ENCODE measurements at places on chromosomes 5 and 9. TPM values are rescaled to one million over a fixed set of nuclear protein-coding genes. Genes with fewer than 3 reads are reported as not detected.

DNA sequence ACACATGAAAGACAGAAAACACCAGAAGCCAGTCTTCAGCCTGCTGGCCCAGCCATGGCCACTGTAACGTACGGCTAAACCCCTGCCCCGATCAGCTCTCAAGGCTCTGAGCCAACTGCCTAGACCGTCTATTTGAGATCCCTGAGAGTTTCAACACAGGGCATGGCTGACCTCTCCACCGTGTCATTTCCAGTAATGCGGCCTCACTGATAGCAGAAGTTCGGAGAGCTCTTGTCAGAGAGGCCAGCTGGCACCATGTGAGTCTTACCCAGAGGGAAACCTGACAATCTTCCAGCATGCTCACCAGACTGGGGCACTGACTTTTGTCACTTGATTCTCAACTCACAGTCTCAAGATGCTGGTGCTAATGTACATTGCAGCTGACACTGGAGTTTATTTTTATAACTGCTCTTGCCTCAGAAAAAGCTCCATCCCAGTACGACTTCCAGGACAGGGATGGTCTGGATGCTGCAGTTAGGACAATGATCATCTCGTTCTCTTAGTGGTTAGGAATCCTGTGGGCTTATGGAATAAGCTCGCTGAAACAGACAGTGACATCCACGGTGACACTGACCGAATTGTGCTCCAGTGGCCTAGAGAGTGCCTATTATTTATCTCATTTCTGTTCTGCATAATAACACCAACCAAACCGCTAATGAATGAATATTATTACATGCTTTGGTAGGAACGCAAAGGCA lies 372.7 kb downstream of the ICE1 start:
- DNase-seq: no peak

DNA sequence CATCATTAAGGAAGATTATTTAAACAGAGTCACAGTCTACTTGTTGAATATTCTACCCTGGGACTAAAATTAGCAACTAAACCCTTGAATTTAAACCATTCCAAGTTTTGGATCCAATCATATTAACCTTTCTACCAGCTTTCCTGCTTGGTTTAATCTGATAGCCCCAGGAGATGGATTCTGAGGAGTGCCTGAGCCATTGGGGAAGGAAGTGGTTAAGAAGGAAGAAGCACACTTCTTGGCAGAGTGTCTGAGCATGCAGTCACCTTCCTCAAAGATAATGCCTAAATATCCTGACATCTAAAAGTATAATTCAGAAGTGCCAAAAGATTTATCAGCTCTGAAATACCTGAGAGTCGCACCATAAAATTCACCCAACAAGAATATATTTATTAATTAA lies 74.1 kb upstream of the SNCAIP start:
- no peak for DNase-seq

Gene CCL27
- total RNA-seq: 0.70 TPM

Gene SPINK6
- total RNA-seq: not detected

DNA sequence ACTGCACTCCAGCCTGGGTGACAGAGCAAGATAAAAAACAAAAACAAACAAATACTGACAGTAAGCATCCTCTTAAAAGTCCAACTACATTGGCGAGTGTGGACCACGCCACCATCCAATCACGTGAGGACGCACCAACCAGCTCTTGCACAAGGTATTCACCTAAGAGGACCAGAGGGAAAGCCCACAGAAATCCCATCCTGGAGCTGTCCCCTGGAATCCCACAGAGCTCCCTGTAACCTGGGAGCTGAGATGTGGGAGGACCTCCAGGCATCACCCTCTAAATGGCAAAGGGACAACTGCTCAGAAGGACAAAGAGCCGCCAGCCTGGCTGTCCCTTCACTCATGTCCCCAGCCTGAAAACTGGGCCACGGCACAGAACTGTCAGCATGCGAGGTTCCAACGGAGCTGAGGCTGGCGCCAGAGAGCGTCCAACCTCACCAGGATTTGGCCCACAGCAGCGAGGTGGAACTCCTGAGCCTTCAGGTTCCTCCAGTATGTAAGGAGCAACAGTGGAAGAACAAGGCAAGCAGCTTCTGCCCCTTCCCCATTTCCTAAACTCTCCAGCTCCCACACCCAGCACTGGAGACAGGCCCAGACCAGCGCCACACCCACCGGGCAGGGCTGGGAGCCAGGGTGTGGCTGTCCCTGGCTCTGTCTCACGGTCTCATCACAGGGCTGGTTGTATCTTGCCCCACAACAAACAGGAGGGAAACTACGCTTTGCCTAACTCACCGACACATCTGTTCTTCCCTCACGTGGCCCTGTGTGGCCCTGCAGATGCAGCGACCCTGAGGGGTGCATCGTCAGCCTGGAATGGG lies 15.2 kb downstream of the IPPK start:
- DNase-seq: peak; percentile 73

- no peak for DNase-seq
Observed at GRCh38 chr5:64180661-64181343, 15.2 kb downstream of the RNF180 start.

Gene ADAMTS12
- 1.4 TPM for total RNA-seq

DNA sequence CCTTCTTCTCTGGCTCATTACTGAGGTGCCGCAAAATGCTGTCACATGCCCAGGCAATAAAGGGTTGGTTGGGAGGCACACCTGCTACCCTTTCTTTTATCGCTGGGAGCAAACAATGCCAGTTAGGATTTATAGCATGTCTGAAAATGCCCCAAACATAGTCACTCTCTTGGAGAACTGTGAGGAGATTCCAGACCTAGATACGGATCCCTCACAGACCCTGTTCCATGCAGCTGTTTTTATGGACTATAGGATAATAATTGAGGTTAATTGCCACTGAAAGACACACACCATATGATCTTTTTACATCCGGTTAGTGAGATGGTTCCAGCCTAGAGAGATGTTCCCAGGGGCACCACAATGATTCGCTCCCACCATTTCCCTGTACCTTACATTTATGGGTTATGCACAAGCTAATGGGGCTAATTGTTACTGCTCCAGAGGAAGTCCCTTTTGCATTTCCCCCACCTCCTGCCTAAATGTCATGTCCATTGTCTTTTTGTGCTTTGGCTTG lies 318.1 kb downstream of the PIK3R1 start:
- DNase-seq: no peak

GRCh38 chr5:135423146-135423845 lies 23.9 kb downstream of the DCANP1 start:
- DNase-seq: no peak

DNA sequence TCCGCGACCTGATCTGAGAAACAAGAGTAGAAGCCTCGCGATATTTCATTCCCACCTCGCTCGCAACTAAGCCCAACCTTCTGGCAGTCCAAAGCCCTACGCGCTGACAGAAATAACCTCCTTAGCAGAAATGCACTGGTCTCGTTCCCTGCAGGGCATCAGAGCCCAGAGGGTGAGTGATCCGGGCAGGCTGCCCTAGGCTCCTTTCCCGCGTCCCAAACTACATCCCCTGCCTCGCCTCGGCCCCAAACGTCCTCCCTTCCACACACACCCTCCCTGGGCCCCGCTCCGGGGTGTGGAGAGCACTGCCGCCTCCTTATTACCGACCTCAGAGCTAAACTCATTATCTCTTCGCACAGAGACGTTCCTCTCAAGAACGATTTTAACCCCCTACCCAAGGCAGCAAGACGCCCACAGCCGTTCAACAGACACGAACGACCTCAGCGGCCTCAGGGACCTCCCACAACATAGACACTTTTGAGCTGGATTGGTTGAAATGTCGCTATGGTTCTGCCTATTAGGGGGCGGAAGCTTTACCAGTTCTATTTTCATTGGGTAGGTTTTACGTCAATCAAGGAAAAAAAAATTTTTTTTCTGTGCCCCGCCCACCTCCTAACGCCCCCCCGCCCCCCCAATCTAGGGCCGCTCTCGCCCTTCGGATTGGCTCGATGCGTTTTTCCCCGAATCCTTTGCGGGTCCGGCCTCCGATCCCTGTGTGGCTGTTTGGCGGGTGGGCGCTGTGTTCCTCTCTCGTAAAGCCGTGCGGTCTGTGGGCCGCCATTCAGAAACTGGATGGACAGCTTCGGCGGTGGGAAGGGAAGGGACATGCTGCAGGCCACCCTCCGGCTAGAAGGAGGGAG lies at the start of gene CETN3:
Gene CETN3, minus strand, starts transcription at position 439 of the 860 bp plus-strand sequence. Its CDS starts 95 bp downstream, at position 344.
- DNase-seq: peak; percentile 96

GRCh38 chr9:115401756-115402327 lies 283.9 kb upstream of the TNC start:
- no peak for DNase-seq

Gene NRG2
- total RNA-seq: 7.3 TPM

Gene LCN2
- 20.3 TPM for total RNA-seq

- DNase-seq: no peak
Observed at GRCh38 chr9:94971378-94972131, 245.1 kb downstream of the AOPEP start.

Gene DENND4C
- total RNA-seq: 57.9 TPM

GRCh38 chr9:71519098-71519696 lies 249.1 kb downstream of the CEMIP2 start:
- no peak for DNase-seq

DNA sequence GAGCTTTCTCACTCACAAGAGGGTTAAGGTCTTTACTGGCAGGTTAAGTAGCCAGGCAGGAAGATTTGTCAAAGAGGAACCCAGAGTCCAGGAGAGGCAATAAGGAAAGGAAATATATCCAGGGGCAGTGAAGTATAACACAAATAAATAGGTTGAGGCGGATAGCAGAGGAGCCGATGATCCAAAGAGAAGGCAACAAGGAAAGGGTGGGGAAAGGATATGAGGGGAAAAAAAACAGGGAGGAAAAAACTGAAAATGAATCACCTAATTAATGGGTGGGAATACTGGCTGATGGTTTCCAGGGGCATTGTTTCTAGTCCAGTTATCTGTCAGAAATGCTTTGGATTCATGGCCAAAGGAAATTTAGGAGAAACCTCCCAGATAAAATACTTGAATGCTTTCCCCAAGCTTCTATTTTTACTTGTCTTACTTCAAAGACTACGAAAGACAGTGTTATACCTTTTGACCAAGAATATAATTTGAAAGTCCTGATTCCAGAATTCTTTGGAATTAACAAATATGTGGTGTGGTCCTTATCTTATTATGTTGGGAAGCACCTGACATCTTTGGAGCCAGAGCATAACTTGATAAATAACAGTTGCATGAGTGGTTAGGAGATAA lies 146.5 kb downstream of the AOPEP start:
- DNase-seq: no peak

DNA sequence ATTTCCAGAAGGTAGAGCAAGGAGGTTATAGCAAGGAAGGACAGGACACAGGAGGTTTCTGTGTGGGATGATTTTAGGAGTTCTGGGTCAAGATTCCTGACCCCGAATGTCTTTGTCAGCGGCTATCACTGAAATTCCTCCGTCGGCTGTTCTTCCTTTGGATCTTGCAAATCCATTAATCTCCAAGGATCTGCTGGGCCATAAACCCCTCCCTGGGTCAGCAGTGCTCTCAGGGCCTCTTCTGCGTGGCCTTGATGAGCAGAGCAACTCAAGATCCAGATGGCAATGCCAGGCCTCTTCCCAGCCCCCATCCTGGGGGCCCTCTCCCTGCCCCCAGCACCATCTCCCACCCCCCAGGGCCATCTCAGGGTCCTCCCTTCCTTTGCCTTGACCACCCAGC lies 16.3 kb upstream of the COL27A1 start:
- no peak for DNase-seq

DNA sequence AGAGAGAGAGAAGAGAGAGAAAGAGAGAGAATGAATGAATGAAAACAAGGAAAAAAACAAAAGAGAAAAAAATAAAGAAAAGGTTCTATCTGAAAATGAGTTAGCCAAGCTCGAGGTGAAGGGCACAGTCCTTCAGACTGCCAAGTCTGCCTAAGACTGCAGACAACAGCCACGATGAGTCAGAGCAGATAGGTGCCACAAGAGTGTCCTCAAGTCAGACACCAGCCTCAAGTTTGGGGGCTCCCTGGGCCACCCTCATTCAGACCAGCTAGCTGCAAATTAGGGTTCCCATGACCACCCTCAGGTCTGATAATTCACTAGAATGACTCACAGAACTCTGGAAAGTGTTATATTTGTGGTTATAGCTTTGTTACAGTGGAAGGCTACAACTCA lies 13.9 kb upstream of the HABP4 start:
- no peak for DNase-seq

GRCh38 chr9:32991897-32992594 lies 9.4 kb downstream of the APTX start:
- DNase-seq: no peak

Gene BARHL1
- not detected for total RNA-seq

Gene ADRB2
- total RNA-seq: 9.1 TPM

- DNase-seq: peak; percentile 79
Observed at GRCh38 chr5:54610197-54610944, 92.8 kb downstream of the SNX18 start.

DNA sequence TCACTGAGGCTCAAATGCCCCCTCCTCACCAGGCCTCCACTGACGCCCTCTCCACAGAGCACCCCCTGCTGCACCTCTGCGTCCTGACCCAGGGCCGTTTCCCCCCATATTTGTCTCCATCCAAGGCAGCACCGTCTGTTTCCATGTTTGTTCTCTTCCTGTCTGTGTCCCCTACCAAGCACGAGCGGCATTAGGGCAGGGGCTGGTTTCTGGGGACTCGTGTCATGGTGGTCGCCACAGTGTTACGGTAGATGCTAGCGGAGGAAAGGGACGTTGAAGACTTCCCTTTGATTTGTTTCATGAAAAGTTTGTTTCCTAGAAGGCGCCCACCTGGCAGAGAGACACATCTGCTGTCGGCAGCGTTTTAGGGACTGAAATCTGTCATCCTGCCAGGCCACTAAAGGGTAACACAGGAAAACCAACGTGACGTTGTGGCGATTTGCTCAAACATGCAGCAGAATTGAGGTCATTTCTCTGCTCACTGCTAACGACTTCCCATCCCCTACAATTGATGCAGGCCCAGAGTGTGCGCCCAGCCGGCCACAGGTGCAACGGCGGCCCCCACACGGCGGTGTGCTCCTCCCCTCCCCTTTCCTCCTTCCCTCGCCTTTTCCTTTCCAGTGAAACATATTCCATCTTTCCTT lies 79.3 kb upstream of the IRX4 start:
- DNase-seq: peak; percentile 36

Gene LMBRD2
- 11.5 TPM for total RNA-seq

- no peak for DNase-seq
Observed at GRCh38 chr9:122857815-122858214, 29.4 kb upstream of the PDCL start.

Gene TMEM252
- total RNA-seq: not detected

GRCh38 chr5:64166201-64166959 lies 737 bp downstream of the RNF180 start:
- peak; percentile 68 for DNase-seq

DNA sequence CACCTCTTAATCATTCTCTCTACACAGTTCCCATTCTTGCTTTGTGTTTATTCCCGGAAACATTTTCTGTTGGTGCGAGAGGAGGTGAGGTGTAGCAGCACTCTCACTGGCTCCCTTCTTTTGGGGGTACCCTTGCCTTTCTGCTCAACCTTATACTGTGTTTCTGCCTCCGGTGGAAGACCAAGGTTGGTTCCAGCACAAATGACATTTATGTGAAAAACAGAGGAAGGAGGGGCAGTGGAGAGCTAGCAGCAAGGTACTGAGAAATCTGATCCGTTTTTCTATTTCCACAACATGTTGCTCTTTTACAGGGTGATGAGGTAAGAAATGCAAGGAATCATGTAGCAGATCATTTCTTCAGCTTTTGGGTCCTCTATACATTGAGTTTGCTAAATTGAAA lies 648.0 kb upstream of the DMAC1 start:
- DNase-seq: no peak

- peak; percentile 79 for DNase-seq
Observed at GRCh38 chr5:100901821-100902341, 1.2 kb downstream of the ST8SIA4 start.
